ENCODE measurements at places on chromosomes 1 and 21. TPM values are rescaled to one million over a fixed set of nuclear protein-coding genes. Genes with fewer than 3 reads are reported as not detected.

DNA sequence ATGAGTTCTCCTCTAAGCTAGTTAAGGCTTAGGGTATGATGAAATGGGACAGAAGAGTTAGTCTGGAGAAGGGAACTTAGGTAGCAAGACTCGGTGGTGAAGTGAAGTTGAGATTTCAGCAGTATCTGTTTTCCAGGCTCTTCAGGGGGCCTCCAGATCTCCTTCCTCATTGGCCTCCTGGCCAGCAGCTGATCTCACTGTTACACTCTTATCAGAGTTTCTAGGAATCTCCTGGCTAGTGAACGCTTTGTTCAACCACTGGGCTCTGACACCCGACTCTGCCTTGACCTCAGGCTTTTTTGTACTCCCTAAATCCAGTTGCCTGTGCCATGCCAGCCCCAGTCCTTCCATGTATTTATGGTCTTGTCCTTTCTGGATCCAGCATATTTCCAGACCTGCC lies 311.0 kb downstream of the ASTN1 start:
- H3K4me3 ChIP-seq = no peak overlapping the region
- DNase-seq = no peak
- H3K27ac ChIP-seq = no peak overlapping the region

DNA sequence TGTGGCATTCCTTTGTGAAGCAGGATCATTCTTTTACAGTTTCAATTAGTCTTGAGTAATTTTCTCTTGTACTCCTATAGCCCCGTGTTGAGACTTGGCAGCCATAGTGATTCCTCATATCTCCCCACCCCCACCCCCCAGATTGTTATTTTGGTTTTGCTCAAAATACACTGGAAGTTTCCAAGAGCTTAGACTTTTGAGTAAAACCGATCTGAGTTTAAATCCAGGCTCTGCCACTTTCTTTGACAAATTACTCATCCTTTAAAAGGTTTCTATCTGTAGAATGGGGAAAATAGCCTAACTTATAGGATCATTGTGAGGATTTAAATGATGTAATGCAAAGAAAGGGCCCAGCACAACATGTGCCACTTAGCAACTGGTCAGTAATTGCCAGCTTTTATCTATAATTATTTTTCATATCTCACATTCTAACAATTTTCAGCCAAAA lies 53.1 kb upstream of the RC3H1 start:
- H3K4me3 ChIP-seq = no peak overlapping the region
- no peak for DNase-seq
- no peaks in the 10 kb centered on the region for H3K36me3 ChIP-seq
- H3K4me1 ChIP-seq = no peaks in the 10 kb centered on the region
- no peak overlapping the region for H3K27ac ChIP-seq

DNA sequence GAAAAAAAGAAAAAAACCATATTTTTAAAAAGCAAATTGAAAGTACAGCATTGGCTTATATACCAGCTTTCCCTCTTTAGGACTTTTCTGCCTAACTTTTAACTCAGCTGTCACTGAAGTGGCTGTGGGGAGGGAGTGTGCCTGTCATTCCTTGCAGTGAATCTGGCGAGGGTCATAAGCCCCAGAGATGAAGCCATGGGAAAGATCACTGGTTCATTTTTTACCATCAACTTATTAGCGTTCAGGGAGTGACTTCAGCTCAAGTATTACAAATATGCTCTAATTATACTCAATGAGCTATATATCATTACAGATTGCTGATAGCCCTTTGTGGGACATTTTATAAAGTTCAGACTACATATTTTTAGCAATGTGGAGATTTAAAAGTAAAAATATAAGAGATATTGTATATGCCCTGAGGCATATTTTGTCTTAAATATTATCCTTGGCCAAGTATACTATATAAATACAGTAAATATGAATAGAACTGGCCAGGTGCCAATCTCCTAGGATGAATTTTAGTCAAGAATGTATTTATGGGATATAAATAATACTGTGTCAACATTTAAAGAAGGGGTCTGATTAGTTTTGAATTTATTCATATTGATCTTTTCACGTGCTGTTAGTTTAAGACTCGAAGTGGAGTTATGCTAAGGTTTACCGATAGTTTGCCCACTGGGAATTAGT lies 4.4 kb downstream of the TGFB2 start:
- no peak for DNase-seq
- peaks cover 23% of the 10 kb centered on the region for H3K4me1 ChIP-seq
- H3K27ac ChIP-seq = no peak overlapping the region
- H3K4me3 ChIP-seq = no peak overlapping the region

Gene PFKFB2
- 1.5 TPM for total RNA-seq

Gene FCRL2
- total RNA-seq = not detected

Gene SYCP1
- total RNA-seq = not detected

Measured in activated CD4-positive, alpha-beta memory T cell treated with anti-CD3 and anti-CD28 coated beads, Interleukin-2, amount 10 ng/mL, durations not matched to agents 7 days and 5 days (primary cell).